ENCODE measurements at places on chromosomes 7 and 10.

DNA sequence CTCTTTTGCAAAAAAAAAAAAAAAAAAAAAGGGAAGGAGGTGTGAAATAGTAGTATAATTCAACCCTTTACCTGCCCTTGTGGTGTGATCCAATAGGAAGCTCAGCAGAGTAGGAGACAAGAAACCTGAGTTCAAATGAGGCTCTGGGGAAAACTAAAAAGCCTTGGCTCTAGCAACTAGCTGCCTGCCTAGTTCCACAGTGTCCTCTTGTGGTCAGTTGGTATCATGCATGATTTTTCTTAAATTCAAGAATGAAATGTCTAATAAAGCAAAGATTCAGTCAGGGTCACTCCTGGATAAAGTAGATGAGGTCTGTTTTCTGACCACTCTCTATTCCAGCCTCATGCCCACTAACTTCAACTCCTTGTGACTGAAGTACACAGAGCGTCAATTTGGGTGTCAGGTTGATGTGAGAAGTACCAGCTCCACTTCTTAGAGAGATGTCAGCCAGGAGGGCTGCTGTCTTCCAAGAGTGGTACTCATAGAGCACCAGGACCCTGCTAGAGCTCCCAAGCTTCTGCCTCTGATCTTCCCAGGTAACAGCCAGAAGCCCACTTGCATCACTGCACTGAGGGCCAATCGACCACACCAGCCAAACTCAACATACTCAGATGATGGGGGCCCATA is 10.5 kb downstream of the LSM5 start:
- DNase-seq, result peak; percentile 7

DNA sequence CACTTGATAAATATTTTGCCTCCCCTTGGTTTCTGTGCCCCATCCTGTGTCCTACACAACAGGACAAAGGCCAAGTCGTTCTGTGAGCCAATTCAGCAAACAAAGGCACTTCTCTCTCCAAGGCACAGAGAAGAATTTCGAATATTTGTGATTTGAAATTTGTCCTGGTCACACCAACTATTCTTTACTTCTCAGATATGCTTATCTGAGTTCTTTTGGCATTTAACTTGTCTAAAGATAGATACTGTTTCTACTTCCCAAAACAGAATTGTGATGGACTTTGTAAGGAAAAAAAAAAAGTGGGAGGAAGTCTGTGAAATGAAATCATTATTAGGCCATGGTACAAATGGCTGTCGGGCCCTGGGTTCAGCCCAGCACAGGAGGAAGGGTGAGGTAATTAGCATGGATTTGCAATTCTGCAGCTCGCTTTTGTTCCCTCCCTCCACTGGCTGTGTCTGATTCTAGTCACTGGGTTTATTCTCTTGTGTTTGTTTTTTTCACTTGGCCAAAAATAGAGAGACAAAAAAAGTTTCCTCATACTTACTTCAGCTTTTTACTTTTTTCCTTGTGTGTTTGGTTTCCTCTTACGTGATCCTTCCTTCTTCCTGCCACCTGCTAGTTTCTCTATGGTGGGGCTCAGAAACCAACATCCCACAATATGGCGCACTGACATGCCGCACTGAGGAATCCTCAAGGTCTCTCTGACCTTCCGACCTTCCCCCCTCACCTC is 108.2 kb upstream of the MKLN1 start:
- no peak for DNase-seq

GRCh38 chr10:11863353-11864109 is 40.4 kb downstream of the PROSER2 start:
- DNase-seq, result no peak

- DNase-seq, result no peak
These were observed 66.8 kb downstream of the TMEM168 start for GRCh38 chr7:112723416-112723815.

DNA sequence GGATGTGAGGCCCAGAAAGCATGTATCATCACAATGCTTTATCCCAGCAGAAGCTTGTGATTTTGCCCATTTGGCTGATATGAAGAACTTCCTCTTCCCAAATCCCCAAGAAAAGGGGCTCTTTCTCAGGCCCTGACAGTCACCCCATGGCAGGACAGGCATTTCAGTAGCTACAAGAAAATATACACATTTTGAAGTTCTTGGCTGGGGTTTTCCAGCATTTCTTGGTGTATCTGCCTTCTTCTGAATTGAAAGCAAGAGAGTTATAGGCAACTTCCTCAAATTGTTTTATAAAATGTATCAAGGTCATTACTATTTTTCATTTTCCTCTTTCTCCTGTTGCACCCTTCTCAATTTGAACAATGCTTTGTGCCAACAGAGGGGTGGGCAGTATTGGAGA is 63.3 kb upstream of the PDLIM1 start:
- no peak for DNase-seq

DNA sequence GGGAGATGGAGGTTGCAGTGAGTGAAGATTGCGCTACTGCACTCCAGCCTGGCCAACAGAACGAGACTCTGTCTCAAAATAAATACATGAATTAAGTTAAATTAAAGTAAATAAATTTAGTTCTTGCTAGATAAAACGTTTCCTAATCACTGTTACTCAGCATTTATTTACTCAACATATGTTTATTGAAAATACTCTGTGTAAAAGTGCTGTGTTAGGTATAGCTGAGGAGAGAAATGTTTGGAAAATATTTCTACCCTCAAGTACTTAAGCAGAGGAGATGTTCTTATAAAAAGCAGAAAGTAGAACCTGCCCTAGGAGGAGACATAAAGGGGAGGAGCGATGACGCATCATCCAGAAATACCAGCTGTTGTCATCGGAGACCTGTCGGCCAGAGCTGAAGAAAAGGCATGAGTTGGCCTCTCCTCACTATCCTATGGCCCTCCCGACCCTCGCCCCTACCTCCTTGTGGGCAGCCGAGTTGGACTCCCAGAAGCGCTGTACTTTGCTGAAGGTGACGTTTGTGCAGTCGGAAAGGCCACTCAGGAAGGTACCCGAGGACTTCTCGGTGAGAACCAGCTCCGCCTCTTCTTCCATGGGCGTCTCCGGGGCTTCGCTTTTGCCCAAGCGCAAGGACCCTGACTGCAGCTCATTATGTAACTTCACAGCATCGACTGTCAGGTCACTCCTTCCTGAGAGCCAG is 1.1 kb downstream of the RRP12 start:
- DNase-seq, result no peak

- no peak for DNase-seq
These were observed 2.6 kb downstream of the LUC7L2 start for GRCh38 chr7:139362302-139362701.
